ENCODE measurements at places on chromosomes 5 and 9.

DNA sequence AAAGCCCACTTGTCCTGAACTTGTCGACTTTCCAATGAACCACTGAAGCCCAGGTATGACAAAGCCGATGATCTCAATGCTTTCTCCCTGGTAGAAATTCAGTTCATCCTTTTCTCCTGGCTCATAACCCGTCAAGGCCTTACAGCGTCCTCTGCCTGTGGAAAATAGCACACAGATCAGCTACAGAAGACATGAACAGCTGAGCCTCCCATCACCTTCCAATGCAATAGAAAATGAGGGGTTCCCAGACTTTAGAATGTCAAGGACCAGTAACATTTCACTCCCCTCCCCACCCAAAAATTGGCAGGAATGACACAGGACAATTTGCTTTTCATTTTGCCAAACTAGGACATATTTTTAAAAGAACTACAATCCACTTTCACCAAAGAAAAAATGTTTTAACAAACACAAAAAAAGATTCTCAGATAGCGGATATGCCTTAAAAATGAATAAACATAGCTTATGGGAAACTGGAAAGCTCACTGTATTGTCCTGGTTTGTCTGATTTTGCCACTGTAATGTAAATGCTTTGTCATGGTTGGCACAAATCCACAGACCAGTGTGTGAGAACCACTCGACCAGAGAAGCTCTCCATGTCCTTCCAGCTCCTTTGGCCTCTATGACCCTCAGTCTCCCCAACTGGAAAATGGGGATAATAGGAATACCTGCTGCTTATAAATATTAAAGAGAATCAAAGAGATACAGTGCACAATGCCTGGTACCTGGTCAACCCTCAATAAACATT is 24.4 kb downstream of the SH3TC2 start:
- DNase-seq: no peak

DNA sequence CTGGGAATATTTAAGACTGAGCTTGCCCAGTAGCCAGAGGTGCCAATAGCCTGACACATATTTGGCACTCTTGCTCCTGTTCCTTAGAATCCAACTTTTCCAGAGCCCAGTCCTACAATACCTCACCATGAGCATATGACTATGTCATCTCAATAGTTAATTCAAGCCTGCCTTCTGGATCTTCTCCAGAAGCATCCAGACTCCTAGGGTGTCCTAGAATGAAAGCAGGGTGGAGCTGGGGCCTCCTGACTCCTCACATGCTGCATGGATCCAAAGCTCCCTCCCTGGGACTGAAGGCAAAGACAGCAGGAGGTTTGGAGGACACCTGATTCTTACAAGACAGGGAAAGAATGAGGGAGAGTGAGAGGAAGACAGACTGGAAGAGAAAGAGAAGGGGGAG is 37.9 kb downstream of the SH3TC2 start:
- no peak for DNase-seq

- DNase-seq: no peak
Measured at GRCh38 chr9:27888661-27889295, 315.5 kb upstream of the C9orf72 start.

DNA sequence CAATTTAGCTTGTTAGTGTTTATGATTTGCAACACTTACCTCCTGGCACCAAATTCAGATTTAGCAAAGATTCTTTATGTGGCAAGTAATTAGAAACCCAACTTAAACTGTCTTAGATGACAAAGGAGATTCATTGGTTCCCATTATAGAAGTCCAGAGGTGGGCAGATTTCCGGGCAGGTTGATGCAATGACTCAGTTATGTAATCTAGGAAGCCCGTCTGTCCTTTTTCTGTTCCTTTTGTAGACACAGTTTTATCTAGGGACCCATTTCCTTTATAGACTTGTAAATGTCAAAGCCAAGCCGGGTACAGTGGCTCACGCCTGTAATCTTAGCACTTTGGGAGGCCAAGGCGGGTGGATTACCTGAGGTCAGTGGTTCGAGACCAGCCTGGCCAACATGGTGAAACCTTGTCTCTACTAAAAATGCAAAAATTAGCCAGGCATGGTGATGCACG is 20.3 kb upstream of the ANKRD33B start:
- no peak for DNase-seq

DNA sequence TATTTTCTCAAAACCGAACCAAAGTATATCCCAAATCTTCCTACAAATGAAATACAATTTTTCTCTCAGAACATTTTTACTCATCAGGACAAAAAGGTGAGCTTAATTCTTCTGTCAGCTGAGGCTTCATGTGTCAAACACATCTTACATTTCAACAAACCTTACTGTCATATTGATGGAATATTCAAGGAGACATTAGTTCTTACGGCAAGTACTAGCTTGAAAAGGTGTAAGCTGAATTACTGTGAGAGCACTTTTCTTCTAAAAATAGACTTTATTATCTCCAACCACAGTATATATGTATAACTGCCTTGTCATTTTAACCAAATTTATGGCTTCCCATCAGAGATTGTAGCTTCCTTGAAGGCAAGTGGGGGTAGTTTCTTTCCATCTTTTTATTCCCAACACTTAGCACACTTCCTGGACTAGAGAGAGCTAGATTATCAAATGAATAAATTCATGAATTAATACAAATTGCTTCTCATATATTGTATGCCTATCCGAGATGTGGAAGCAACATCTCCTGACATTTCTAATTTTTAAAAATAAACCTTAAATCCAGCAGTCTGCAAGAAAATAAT is 822.7 kb upstream of the DMAC1 start:
- DNase-seq: peak; percentile 21

DNA sequence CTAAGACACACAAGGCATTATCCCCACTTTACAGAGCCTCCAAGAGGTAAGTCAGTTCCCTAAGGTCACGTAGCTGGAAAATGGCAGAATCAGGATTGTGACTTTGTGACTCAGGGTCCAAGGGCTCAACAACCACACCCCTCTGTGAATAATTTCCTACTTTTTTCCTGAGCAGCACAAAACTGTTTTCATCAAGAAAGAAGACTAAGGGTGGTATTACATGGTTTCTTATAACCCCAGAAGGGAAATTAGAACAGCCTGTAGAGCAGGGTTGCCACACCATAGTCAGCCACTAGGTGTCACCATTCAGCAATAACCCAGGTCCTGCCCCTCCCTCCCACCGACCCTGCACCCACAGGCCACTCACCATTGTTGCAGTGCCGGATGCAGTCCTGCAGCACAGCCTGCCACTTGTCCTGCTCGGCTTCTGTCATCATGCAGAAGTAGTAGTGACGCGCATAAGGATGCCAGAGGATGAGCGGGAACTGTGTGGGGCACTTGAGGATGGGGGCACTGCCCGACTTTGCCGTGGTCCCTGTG is 72.1 kb downstream of the LRSAM1 start:
- DNase-seq: no peak

DNA sequence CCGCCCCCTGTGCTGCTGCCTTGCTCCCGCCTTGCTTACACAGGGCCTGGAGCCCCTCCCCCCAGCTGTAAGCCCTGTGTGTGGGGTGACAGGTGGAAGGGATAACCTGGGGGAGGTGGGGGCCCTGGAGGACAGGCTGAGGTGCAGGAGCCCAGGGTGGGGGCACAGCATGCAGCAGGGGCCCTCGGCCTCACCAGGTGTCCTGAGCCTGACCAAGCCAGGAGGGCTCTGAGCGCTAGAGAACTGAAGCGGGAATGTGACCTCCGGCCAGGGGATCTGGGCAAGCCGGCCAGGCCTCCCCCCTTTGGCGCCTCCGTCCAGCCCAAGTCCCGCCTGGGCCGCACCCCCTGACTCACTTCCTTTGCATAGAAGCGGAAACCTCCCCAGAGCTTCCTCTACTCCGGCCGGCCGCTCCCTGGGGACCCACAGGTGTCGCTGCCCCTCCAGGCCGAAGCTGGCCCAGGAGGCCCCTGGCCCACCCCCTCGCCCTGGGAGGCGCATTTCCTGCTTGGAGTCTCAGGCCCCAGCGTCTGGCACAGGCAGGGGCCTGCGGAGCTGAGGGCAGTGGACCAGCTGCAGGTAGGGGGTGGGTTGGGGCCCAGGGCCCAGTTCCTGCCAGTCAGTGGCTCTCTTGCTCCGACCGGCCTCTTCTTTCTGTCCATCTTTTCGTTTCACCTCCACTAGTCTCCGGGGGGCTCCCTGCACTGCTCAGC is at the start of gene TOR4A:
Gene TOR4A, plus strand, starts transcription at position 398 of the 713 bp plus-strand sequence. CDS start 964 bp downstream, outside the sequence.
- peak; percentile 69 for DNase-seq

DNA sequence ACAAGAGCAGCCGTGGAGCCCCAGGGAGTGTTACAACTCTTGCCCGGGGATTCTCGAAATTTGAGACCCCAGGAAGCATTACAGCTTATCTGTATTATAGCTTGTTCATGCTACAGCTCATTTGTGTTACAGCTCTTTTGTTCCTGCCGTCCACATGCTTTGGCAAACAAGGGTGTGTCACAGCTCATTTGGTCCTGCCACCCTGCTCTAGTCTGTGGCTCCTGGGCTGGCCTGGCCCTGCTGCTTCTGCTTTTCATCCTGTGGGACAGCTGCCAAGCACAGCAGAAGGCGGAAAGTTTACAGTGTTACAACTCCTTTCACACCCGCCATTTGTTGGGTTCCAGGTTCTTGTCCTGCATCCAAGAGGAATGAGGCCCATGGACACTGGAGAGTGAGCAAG is 685.0 kb downstream of the SLCO4C1 start:
- DNase-seq: no peak

- no peak for DNase-seq
Measured at GRCh38 chr5:33260098-33260497, 180.7 kb upstream of the TARS1 start.

GRCh38 chr5:142015781-142016533 is 3.1 kb upstream of the GNPDA1 start:
- DNase-seq: no peak

GRCh38 chr5:10761933-10762775 is 1.1 kb upstream of the DAP start:
- DNase-seq: peak; percentile 24

DNA sequence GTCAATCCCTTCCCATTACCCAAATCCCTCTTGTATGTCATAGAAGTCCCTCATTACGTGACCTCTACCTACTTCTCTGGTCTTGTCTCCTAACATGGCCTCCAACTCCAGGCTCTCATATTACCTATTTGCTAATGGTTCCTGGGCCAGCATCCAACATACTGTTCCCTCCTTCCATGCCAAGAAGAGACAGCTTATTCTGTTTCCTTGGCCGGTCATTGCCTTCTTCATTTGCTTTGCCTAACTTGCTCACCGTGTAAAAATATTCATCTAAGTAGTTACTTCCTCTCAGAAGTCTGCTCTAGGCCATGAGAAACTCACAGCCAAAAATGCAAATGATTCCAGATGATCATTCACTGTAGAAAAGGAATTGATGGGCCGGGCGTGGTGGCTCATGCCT is 8.9 kb upstream of the IL6ST start:
- DNase-seq: no peak

DNA sequence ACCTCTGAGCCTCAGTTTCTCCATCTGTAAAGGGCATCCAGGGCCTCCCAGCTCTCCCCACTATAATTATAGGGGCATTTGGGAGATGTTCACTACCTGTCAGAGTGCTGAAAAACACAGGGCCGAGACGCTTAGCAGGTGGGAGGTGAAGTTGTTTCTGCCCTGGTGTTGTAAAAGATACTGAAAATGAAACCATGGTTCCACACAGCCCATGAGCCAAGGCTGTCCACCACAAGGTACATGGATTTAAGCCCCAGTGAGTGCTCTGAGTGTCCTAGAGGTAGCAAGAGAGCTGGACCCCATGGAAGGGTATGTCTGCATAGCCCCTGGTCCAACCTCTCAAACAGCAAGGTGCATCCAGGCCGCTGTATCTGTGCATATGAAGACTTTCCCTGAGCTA is 137.5 kb downstream of the C5orf15 start:
- no peak for DNase-seq

DNA sequence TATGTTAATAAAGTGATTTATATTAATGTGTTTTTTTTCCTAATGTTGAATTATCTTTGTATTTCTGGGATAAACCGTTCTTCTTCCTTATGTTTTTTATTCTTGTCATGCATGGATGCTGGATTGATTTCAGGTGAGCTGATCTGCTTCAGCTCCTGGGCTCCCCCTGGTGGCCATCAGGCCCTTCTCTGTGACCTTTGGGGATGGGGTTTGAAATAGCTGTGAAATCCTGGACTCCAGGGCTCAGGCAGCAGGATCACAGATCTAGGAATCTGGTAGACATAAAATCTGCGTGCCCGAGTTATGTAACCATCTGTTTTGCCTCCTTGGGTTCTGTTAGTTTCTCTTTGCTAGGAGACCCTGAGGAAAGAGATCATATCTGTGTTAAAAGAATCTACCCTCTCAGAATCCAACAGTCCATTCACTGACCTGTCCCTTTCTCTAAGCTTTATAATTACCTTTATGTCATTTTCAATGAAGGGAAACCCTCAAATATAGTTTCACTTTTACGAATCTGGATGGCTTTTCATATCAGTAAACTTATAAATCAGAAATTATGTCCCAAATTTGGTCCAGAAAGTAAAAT is 12.2 kb upstream of the OR13J1 start:
- peak; percentile 93 for DNase-seq

GRCh38 chr5:65013166-65013565 is 244.4 kb downstream of the CWC27 start:
- DNase-seq: no peak

- DNase-seq: no peak
Measured at GRCh38 chr9:134724912-134725604, 83.5 kb downstream of the COL5A1 start.

- DNase-seq: no peak
Measured at GRCh38 chr5:158977642-158978041, 122.1 kb downstream of the EBF1 start.

GRCh38 chr9:116238776-116239340 is 85.3 kb downstream of the PAPPA start:
- no peak for DNase-seq

- DNase-seq: peak; percentile 86
Measured at GRCh38 chr9:134128727-134129679, 6.9 kb upstream of the WDR5 start.

GRCh38 chr5:31192442-31192841 is 1.0 kb upstream of the CDH6 start:
- DNase-seq: no peak

DNA sequence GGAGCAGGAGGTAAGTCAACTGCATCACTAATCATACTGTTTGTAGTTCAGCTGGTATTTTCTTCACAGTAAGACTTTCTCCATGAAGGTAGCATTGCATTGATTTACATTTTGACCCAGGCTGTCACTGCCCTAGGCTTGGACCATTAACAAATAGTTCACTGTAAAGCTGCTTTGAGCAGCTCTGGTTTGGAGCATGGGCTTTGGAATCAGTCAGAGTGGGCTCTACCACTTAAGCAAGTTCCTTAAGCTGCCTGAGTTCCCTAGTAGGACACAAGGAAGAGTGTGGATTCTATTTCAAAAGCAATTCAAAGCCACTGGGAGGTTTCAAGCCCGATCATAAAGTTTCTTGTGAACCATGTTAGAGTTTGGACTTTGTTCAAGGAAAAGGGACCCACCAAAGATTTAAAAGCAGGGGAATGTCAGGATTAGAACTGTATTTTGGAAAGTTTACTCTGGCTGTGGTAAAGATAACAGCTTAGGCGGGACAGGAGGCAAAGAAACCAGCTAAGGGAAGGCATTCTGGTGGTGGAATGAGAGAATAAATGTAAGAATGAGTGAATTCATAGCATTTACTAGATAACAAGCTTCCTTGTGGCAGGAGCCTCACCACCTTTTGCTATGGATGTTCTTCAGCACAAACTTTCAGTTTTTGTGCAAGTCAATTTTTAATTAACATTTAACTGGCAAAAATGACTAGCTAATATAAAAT is 12.3 kb upstream of the PANK3 start:
- no peak for DNase-seq
